ENCODE measurements at places on chromosomes 7 and 10.

- no peak for DNase-seq
Measured at GRCh38 chr7:68840991-68841390, 757.3 kb upstream of the AUTS2 start.

DNA sequence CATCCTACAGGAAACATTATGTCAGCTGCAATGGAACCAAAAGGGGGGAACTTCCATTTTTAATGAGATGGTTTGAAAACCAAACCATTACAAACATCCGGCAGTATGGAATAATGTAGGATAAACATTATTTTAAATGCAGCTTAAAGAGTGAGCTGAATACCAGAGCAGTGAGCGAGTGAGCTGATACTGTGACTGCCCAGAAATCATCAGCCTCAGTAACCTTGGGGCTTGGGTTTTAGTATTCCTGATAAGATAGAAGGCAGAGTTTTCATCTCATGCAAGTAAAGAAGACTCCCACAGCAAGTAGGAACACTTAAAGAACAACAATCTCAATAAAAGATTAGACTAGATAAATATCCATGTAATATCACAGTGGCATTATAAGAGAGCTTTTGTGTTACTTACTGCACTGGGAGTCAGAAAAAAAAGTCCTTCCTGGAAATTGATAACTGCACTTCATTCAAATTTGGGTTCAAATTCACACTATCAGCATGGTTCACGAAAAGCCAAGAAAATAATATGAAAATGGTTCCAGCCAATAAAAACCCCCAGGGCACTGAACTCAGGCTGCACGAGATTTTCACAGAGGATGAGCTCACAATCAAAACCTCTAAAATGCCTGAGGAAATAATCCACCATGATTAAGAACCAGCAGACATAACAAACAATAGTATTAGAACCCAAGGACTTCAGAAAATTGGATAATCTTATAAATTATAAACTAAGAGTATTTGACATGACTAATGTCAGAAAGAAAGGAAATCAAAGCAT is 115.7 kb downstream of the MTPAP start:
- DNase-seq = no peak

GRCh38 chr7:20971219-20971618 is 184.5 kb upstream of the SP8 start:
- no peak for DNase-seq

DNA sequence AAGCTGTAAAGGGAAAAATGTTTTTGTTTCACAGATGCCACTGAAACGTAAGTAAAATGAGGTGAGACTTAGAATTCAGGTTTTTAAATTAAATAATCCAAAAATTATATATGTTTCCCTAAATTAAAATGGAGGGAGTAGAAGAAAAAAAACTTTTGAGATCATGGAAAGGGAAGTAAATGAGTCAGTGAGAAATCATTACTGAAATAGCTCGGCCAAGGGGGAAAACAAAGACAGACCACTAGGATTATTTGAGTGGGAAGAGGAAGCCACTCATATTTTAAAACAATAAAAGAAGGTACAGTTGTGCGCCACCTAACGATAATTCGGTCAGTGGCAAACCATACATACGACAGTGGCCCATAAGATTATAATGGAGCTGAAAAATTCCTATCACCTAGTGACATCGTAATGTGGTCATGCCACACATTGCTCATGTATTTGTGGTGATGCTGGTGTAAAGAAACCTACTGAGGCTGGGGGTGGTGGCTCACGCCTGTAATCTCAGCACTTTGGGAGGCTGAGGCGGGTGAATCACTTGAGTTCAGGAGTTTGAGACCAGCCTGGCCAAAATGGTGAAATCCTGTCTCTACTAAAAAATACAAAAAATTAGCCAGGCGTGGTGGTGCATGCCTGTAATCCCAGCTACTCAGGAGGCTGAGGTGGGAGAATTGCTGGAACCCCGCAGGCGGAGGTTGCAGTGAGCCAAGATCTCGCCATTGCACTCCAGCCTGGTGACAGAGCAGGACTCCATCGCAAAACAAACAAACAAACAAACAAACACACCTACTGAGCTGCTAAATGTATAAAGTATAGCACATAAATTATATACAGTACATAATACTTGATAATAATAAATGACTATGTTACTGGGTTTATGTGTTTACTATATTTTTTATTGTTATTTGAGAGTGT is 64.7 kb downstream of the MKX start:
- DNase-seq = no peak

DNA sequence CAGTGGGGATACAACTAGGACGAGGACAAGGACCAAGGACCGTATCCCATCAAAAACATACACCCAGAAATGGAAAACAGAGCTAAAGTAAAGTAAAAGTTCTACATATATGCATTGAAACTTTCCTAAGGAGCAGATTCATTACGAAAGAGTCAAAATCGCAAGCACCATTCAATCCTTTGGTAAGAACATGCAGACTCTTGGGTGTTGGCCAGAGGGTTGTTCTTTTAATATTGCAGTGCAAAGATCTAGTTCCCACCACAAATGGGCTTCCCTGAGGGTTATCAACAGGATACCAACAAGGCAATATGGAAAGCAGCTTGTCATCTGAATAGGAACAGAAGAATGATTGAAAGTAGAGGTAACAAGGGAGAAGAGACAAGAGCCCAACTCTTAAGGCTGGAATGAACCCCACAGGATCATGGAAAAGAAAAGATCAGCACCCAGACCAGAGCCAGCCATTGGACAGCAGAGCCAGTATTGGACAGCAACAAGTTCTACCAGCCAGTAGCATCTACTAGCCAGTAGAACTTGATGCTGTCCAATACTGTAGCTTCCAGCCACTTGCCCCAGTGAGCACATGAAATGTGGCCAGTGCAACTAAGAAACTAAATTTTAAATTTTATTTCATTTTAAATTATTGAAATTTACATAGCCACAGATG is 66.0 kb downstream of the OSBPL3 start:
- DNase-seq = no peak

DNA sequence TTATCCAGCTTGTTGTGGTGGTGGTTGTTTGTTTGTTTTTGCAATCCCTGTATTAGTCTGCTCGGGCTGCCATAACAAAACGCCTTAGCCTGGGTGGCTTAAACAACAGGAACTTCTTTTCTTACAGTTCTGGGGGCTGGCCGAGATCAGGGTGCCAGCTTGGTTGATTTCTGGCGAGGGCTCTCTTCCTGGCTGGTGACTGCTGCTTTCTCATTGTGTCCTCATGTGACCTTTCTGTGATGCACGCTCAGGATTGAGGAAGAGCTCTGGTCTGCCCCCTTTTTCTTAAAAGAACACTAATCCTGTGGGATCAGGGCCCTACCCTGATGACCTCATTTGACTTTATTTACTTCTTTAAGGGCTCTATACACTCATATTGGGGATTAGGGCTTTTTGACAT is 107.1 kb upstream of the NRP1 start:
- no peak for DNase-seq

- no peak for DNase-seq
Measured at GRCh38 chr10:44982114-44982460, 3.5 kb upstream of the DEPP1 start.

DNA sequence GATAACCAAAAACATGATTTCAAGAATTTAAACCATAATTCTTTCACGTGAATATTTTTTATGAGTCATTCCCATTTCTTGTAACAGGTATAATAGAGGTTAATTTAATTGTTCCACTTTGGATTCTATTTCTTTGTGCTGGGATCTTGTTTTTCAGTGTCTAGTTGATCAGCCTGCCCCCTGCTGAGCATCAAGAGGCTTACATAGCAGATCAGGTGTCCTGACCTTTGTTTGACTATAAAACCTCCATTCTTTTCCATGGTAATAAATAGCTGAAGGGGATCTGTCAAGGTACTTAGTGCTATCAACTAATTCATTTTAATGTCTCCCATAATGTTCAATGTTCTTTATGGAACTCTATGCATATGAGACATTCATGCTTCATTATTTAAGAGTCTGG is 4.9 kb downstream of the COL17A1 start:
- no peak for DNase-seq

Measured in stimulated activated naive CD4-positive, alpha-beta T cell treated with Interleukin-2 at 50 U/mL for 16 hours (primary cell).